Glomerular endothelial cell (primary cell): ENCODE measurements at places on chromosomes 7 and 10. TPM values are rescaled to one million over a fixed set of nuclear protein-coding genes. Genes with fewer than 3 reads are reported as not detected.
A peak's percentile ranks its signal among the peaks of the same experiment; 100 is the strongest.

DNA sequence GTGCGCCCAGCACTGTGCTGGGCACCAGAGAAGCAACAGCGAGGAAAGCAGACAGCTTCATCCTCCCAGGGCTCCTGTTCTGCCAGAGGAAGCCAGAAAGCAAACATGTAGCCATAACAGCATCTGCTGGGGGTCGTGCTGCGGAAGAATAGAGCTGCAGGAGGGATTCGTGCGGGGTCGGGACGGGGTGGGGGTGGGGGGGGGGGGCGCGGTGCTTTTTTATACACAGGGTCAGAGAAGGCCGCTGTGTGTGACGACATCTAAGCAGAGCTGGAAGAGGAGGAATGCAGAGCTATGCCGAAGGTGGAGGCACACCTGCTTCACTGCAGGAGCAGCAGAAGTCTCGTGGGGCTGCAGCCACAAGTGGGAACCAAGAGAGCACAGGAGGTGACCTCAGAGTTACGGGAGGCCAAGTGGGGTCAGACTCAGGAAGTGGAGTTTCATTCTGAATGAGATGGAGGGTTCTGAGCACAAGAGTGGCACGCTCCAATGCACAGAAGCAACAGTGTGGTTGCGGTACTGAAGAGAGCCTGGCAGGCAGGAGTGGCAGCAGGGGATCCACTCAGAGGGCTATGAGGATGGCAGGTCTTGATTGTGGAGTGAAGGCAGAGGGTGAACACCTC, 11.1 kb downstream of the PKD1L1 start:
- no peak for DNase-seq

GRCh38 chr10:70916241-70916640, 27.9 kb upstream of the PCBD1 start:
- DNase-seq: no peak

- DNase-seq: no peak
Observed at GRCh38 chr7:55242613-55243012, 122.5 kb upstream of the LANCL2 start.

DNA sequence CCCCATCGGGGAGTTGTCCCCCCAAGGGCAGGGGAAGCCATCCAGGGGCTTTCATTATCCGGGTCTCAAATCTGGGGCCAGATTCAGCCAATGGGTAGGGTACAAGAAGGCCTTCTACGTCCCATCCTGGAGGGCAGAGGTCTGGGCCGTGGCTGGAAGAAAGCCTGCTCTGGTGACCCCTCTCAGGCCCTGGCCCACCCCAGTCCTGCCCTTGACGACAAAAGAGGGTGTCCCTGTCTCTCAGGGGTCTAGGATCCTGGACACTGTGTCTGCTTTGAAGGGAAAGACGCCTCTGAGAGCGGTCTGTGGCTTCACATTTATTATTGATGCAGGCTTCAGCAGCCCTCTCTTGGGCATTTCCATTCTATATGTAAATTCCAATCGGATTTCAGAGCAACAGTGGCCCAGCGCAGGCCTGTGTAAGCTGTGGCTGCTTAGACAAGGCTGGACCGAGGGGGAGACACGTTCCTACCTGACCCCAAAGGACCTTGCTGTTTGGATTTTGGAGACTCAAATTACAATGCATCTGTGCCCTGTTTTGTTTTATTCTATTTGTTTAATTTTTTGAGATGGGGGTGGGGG, 83.2 kb upstream of the BAIAP2L1 start:
- DNase-seq: no peak

GRCh38 chr10:26467639-26468038, 29.5 kb downstream of the APBB1IP start:
- no peak for DNase-seq

DNA sequence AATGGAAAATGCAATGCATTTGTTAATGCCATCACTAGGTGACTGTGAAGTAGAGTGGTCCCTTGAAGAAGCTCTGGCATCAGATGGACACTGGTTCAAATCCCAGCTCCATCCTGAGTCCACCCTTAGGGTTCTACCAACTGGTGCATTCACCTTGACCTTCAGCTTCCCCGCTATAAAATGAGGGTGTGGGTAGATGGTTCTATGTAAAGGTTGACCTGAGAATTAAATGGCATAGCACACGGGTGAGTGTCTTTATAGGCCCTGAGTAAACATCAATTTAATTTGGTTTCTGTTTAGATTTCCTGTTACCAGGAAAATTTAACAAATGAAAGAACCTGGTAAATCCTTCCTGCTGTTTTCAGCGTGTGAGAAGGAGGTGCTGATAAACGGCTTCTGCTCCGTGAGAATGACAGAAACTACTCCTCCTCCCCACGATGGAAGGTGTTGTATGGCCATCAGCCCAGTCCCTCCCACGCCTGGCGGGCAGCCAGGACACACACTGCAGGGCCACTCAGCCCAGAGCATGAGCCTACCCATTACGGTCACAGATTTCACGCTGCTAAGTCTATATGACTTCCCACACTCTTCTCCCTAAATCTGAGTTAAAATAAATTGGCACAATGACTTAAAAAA, 210.1 kb downstream of the TNS3 start:
- DNase-seq: peak; percentile 4

- peak; percentile 93 for DNase-seq
Observed at GRCh38 chr7:115230882-115231571, 309.1 kb downstream of the MDFIC start.

DNA sequence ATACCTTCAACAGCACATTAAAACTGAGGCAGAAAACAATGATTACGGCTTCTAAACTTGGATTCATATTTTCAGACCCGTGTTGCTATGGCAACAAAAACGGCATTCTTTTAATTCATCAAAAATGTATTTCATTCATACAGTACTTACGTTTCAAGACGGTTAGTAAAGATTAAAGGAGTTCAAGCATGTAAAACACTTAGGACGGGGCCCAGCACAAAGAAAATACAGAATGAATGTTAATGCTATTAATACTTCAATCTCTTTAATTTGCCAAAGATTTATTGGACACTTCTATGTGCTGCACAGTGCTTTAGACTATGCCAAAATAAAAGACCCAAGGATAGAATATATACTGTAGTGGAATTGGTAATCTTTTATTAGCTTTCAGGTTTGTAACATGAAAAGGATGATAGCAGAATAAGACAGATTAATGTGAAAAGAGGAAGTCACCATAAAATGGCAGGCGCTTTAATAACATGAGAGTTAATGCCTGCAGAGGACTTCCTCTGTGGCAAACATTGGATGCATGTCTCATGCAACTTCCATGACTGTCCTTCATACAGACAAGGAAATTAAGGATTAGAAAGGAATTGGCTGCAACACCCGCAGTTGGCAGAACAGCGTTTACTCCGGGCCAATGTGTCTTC, 201.6 kb upstream of the KLF6 start:
- DNase-seq: no peak

GRCh38 chr7:28605427-28606085, 193.2 kb downstream of the CREB5 start:
- peak; percentile 63 for DNase-seq

DNA sequence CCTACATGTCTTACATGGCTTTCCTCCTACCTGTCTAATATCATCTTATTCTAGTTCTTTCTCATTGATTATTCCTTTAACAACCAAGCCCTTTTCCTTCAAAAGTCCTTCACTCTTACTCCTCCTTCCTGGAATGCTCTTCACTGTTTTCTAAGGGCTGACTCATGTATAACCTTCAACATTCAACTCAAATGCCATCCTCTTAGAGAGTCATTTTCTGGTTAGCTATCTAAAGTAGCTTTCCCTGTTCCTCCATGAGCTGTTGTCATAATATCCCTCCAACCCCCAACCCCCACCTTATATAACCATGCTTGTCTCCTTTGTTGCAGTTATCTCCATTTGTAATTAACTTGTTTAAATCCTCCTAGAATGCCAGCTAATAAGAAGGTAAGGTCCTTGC, 286.8 kb downstream of the ADK start:
- no peak for DNase-seq

DNA sequence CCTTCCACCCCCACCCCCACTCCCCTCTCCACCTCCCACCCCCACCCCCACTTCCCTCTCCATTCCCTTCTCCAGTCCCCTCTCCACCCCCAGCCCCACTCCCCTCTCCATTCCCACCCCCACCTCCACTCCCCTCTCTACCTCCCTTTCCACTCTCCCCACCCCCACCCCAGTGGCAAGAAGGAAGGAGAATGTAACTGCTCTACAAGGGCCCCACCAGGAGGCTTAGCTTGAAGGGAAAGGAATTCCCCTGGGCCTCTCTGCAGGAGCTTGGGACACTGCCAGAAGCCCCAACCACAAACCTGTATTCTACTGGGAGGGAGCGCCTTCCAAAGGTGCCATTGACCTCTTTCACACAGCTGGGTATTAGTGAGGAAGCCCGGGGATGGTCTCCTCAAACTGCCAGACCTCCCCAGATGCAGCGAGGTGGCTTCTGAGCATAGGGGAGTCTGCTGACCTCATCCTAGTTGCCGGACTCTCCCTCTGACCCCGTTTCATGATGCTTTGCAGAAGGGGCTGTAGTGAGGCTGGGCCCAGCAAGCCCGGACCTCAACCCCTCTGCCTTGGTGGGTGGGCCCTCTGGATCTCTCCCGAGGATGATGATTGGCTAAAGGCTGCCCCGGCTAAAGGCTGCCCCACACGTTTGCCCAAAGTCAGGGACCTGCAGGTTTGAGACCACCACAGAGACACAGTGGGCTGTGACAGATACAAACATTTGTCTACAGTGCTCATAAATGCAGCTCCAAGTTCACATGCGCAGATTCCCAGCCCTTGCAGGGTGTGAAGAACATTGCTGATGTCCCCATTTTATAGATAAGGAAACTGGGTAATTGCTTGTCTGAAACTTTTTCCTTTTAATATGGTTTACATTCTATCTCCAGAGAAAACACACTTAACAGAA, 2.9 kb downstream of the DEPP1 start:
- no peak for DNase-seq

DNA sequence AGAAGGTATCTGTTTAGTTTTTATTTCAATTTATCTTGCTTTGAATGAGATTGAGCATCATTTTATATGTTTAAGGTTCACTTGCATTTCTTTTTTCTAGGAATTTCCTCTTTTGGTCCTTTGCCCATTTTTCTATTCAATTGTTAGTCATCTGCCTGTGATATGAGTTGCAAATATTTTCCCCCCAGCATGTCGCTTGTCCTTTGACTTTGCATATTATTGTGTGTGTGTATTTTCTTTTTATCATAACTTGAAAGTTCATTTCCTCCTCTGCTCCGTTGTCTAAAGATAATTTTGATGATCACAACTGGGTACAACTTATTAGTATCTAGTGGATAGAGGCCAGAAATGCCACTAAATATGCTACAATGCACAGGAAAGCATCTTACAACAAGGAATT, 132.7 kb upstream of the MDFIC start:
- no peak for DNase-seq

GRCh38 chr10:114905450-114905849, 32.5 kb upstream of the TRUB1 start:
- no peak for DNase-seq

- DNase-seq: no peak
Observed at GRCh38 chr10:127922675-127923366, 15.9 kb downstream of the PTPRE start.

DNA sequence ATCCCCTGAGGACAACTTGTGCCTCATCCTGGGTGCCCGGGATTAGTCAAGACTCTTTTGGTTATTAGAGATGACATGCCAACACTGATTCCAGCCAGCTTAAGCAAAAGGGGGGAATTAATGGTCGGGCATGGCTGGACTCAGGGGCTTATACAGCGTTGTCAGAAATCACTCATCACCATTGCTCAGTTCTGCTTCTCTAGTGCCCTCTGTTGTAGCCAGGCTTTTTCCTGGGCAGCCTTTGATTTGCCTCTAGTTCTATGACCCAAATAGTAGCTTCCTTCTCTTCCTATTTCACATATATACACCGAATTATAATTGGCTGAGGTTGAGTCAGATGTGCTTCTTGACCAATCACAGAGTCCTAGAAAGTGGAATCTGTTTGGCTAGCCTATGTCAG, 192.0 kb upstream of the HABP2 start:
- no peak for DNase-seq

GRCh38 chr10:13272164-13272571, 27.7 kb downstream of the PHYH start:
- DNase-seq: no peak

GRCh38 chr10:132714096-132714985, 71.6 kb downstream of the NKX6-2 start:
- no peak for DNase-seq

- DNase-seq: no peak
Observed at GRCh38 chr10:21458126-21458871, 67.2 kb downstream of the SKIDA1 start.

GRCh38 chr7:134362587-134363483, 46.1 kb upstream of the SLC35B4 start:
- no peak for DNase-seq

DNA sequence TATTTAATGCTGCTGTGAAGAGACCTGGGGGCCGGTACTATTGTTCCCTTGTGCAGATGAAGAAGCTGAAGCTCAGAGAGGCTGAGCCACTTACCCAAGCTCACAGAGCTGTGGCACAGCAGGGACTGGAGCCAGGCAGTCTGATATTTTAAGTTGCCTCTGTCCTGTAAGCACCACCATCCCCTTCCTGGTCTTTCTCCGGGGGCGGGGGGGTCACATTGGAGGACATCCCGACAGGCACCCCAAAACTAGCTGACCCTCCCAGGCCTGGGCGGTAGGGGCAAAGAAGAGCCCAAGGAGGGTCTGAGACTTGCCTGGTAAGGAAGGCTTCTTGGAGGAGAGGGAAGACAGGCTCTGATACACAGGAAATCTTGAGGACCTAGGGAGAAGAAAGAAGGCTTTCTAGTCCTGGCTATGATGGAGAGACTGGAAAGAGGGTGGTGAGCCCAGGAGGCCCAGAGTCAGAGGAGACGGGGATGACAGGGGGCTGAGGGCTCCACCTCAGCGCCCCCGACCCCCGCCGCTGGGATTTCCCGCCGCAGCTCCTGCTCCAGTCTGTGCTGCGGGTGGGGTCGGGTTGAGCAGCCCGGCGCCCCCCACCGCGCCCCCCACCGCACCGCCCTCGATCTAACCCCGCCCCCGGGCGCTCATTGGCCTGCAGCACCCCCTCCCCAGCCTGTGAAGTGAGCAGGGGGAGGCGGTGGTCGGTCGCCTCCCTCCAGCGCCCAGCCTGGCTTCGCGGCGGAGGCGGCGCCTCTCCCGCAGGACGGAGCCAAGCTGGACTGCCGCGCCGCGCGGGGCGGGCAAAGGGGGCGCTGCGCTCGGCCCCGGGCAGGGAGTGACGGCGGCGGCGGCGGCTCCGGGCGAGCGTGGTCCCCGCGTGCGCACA, at the start of gene ADCYAP1R1:
TSS of gene ADCYAP1R1 (plus strand) at position 711 of the 889 bp plus-strand sequence. CDS start 10,957 bp downstream, outside the sequence.
- DNase-seq: no peak

GRCh38 chr10:73645251-73645650, 4.0 kb upstream of the MYOZ1 start:
- no peak for DNase-seq

The KNDC1 gene
- not detected in 2 replicates for total RNA-seq

The SEMA3C gene
- 8.6 and 13.1 TPM in 2 replicates for total RNA-seq

The FIGNL1 gene
- 8.0 and 11.1 TPM in 2 replicates for total RNA-seq

The NUTM2A gene
- 0.82 and 1.7 TPM in 2 replicates for total RNA-seq

The KCNMA1 gene
- 6.7 and 11.4 TPM in 2 replicates for total RNA-seq

The ZNF488 gene
- not detected in 2 replicates for total RNA-seq

The PTEN gene
- 41.2 and 64.8 TPM in 2 replicates for total RNA-seq

The STEAP1B gene
- total RNA-seq: 10.5 and 16.4 TPM in 2 replicates

The GJD4 gene
- not detected in 2 replicates for total RNA-seq

The HIP1 gene
- 18.7 and 35.5 TPM in 2 replicates for total RNA-seq
